ENCODE measurements at places on chromosomes 5 and 9. TPM values are rescaled to one million over a fixed set of nuclear protein-coding genes. Genes with fewer than 3 reads are reported as not detected.

GRCh38 chr5:139404484-139404840 lies 573 bp upstream of the SPATA24 start:
- no peak for DNase-seq

GRCh38 chr9:76662476-76663281 lies 101.6 kb upstream of the PCA3 start:
- DNase-seq = no peak

DNA sequence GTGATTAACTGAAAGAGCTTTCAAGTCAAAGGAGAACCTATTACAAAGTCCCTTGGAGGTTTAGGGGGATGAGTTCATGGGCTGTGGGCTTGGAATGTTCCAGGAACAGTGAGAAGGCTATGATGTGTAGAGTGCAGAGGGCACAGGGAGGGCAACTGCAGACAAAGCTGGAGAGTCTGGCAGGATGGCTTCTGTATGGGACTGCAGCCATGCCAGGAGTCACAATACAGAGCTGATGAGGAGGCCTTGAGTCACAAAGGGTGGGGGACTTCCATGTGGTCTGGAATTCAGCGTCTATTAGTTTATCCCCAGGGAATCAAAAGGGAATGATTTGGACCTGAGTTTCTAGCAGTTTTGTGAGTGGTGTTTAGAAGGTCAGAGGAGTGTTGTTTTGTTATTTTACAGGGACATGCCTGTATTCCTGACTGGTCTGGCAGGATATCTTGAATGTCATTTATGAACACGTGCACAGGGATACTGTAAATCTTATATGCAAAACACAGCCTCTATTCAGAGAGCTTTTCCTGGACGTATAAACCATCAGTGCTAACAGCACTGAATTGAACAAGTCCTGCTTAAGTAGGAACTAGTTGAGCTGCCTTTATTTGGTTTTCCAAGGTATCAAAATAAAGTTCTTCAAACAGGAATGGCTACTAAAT lies 14.3 kb upstream of the TEK start:
- no peak for DNase-seq

- no peak for DNase-seq
Observed at GRCh38 chr5:120139039-120139438, 325.1 kb upstream of the PRR16 start.

DNA sequence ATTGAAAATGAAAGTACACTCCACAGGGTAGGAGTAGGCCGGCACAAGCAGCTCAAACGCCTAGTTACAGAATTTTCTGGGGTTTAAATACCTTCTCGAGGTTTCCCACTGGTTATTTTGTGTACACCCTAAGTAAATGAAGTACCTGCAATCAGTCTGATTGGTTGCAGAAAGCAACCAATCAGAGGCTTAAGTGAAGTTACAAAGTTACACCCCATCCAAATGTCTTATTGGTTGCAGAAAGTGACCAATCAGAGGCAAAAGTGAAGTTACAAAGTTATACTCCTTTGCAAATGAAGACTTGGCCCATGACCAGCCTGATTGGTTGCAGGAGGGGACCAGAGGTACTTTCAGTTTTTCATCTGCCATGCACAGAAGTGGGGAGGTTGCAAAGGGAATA lies 33.2 kb upstream of the ERAP2 start:
- DNase-seq = no peak

DNA sequence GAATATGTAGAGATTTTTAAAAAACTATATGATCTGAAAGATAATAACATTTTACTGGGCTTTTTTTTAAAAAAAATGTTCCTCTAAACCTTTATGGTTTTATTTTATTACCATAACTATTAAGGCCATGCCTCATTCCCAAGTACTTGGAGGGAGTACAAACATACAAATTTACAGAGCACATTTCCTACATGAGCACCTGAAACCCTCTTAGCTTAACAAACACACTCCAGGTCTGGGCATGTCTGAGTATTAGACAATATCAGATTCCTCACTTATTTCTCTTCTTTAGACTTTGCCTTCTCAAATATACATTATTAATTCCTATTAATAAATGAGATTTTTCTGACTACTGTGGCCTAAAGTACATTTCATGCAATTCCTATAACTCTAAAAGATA lies 319.2 kb downstream of the SLCO4C1 start:
- DNase-seq = no peak

Gene CANX
- polyA plus RNA-seq = 176 TPM

Gene POLR3G
- polyA plus RNA-seq = 0.79 TPM
